T1000 (cell line): ENCODE measurements at places on chromosomes 6 and 20.

DNA sequence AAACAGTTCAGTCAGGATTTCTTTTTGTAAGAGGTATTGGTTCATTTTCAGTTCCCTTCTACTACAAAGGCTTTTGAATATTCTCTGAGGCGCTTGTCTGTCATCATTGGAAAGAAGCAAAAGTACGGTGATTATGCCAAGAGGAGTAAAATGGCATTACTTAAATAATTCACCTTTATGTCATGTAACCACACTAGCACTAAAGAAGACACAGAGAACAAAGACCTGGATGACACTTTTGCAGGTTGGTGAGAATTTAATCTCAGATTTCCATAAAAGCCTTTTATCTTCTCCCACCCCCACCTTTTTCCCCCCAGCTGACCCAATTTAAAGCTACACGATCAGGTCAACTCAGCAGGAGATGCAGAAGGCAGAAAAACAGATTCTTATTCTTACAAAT, 451.8 kb downstream of the HACE1 start:
- DNase-seq = no peak

- no peak for DNase-seq
Observed at GRCh38 chr6:47352194-47352920, 42.7 kb upstream of the TNFRSF21 start.

DNA sequence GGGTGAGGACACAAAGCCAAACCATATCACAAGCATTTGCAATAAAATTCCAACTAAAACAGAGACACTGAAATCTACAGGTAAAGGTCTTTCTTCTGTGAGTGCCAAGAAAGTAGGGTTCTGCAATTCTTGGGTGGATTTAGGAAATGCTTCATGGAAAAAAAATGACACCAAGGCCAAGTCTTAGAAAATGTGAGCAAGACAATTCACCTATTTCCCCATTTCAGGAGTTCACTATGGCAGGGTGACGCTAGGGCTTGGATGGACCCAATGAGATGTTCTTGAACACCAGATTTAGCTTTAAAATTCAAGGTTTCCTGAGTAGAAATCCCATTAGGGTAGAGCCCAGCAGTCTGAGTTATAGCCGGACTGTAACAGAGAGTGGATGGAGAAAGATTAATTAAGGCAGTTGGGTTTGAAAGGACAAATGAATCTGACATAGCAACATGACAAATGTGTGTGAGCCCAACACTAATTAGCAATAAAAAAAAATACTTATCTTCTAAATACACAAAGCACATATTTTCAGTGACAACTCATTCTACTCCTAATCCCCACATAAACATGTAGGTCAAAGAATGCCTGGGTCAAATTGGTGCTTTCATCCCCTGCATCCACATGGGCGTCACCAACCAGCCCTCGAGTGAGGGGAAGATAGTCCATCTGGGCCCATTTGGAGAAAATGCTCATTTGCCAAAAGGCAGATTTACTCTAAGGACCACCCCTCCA, 180.4 kb upstream of the JARID2 start:
- no peak for DNase-seq

DNA sequence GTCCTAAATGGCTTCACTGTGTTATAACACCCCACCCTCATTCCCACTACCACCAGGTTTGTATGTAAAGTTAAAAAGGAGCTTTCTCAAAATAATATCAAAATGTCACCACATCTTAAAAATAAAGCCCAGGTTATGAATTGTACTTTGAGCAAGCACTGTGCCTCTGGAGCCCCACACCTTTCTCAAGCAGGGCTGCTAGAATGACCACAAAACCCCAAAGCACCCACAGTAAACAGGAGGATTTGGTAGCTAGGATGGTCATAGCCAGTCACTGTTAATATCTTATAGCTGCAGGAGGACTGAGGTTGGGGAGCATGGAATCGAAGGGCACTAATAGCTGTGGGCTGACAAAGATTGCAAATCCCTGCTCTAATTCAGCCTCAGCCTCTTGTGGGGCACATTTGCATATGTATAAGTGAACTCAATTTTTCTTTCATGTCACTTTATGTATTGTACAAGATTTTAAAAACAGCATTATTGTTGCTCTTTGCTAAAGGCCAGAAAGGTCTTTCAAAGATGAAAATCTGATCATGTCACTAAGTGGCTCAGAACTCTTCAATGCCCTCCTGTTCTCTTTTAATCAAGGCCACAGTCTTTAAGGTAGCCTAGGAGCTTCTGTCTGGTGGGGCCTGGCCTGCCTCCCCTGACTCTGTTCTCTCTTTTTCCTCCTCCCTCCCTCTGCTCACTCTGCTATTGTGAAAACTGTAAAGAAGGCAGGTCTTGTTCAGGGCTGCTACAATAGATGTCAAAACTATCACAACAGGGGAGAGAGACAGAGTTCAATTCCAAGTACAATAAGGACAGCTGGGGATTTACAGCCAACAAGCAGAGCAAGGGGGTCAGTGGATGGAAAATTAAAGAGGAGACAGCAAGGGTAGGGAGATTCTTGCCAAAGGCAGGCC, 101.6 kb downstream of the TMEM200A start:
- DNase-seq = no peak

GRCh38 chr6:43220439-43220951, 8.8 kb downstream of the DNPH1 start:
- DNase-seq = no peak

- DNase-seq = no peak
Observed at GRCh38 chr6:8545336-8545735, 110.0 kb upstream of the SLC35B3 start.

DNA sequence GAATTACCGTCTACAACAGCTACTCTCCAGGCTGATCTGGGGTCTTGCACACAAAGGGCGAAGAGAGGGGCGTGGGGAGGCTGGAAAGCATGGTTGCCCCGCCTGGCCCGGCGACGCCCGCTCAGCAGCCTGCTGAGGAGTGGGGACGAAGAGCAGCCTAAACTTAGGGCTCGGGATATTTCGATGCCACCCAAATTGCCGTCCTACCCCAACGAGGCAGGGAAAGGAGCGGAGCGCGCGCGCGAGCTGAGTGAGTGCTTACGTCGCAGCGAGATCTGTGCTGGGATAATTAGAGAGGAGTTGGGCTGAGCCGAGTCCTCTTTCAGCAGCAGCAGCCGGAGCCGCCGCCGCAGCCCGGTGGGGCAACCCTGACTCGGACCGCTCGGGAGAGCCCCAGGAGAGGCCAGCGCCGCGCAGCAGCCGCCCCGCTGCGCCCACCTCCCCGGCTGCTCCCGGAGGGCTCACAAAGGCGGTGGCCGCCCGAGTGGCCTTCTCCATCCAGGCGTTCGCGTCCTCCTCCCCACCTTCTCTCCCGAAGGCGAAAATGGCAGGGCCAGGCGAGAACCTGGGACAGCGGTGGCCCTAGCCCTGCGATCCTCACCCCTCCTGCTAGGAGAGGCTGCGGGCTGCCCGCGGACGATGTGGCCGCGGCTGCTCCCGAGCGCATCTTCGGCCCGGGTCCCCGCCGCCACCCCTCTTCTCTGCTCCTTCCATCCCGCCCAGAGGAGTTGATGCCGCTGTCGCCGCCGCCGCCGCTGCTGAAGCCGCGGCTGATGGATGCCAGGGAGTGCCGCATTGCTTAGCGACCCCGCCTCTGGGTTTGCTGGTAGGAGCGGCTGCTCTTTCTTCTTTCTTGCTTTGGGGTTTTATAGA, at the start of gene CLVS2:
CLVS2 (plus strand) TSS at position 315 of the 873 bp plus-strand sequence. CDS start 1,543 bp downstream, outside the sequence.
- DNase-seq = peak; percentile 64

DNA sequence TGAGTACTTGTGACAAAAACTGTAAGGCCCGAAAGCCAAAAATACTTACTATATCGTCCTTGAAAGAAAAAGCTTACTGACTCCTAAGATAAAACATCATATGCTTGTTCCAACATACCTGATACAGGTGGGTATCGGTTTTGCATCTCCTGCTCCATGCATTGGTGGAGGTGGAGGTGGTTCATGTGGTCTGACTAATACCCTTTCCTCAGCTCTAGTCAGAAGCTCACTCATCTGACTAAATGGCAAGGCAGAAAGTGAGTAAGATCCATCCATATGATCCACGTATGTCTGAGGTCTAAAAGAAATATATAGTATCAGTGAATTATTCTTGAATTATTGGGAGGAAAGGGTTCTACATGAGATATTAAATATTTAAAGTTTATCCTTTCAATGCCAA, 76.2 kb downstream of the WASF1 start:
- no peak for DNase-seq

DNA sequence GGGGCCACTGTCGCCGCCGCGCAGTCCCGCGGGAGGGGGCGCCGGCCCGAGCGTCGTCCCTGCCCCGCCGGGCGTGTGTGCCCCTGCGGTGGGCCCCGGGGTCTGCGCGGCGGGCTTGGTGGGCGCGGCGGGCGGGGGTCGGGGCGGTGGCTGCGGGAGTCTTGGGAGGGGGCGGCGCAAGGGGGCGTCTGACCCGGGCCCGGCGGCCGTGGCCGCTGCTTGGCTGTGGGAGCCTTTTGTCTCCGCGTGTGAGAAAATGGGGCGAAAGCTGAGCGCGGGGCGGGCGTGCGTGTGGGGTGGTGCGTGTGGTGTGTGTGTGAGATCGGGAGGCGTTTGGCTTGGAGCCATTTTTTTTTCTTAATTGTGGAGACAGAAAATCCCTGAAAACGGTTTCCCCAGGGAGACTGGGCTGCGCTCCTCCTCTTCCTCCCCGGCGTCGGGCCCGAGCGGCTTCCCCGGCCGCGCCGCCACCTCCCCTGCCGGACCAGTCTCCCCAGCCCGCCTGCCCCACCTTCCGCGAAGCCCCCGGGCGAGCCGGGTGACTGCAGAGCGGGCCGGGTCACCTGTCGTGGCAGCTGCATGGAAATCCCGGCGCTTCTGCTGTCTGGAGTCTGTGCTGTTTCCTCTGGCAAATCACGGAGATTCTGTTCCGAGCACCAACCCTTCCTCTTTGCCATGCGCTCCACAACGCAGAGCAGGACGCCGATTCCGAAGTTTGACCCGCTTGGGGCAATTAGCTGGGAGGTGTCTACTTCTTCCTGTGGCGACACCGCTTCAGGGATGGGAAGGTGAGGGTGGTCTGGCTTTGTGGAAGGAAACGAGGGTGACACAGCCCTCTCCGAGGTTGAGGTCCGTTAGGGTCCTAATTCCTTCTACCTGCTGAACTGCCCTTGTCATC, 64.4 kb downstream of the GTF2H5 start:
- DNase-seq = peak; percentile 30

DNA sequence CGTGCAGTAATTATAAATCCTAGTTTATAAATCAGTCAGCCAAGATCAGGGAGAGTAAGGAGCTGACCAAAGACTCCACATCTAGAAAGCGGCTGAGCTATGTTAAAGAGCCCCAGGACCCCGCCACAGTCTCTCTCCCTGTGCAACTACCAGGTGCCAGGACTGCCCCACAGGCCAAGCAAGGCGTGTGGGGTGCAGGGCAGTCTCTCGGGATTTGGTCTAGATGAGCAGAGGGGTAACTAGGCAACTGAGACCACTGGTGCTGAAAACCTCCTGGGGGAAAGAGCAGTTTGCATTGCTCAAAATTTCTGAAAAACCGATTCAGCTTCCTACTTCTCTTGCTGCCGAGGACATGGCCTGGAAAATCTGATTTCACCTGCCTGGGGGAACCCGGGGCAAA, 10.4 kb downstream of the PMEPA1 start:
- no peak for DNase-seq

DNA sequence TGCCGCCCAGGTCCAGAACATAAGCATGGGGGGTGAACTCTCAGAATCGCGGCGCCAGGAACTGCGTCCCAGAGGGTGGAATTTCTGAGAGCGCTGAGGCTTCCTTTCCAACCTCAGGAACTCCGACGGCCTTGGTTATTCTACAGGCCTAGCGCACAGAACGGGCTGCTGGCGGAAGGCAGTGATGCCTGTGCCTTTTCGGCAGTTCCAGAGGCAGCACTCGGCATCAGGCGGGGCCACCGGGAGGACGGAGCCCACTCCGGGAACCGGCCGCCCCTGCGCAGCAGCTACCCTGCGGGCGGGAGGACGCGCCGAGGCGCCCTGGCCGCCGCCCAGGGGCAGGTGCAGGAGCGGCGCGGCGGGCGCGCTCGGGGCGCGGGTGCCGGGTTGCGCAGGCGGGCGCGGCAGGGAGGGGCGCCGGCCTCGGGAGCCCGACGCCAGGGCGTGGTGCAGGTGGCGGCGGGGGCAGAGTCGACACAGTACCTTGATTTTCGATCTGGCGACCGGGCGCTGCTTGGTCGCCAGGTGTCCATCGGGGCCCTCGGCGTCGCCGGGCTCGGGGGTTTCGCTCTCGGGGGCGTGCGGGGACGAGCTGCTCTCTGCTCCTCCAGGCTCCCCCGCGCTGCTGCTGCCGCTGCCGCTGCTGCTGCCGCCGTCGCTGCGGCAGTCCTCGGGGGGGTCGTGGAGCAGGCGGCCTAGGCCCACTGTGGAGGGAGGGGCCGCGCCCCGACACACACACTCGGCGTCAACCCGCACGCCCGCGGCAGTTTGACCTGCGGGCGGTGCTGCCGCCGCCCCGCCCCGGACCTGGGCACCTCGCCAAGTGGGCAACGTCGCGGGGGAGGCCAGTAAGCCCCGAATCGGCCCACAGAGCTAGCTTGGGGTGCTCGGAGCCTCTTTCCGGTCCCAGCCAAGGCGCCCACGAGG, 1.3 kb downstream of the OVOL2 start:
- no peak for DNase-seq

DNA sequence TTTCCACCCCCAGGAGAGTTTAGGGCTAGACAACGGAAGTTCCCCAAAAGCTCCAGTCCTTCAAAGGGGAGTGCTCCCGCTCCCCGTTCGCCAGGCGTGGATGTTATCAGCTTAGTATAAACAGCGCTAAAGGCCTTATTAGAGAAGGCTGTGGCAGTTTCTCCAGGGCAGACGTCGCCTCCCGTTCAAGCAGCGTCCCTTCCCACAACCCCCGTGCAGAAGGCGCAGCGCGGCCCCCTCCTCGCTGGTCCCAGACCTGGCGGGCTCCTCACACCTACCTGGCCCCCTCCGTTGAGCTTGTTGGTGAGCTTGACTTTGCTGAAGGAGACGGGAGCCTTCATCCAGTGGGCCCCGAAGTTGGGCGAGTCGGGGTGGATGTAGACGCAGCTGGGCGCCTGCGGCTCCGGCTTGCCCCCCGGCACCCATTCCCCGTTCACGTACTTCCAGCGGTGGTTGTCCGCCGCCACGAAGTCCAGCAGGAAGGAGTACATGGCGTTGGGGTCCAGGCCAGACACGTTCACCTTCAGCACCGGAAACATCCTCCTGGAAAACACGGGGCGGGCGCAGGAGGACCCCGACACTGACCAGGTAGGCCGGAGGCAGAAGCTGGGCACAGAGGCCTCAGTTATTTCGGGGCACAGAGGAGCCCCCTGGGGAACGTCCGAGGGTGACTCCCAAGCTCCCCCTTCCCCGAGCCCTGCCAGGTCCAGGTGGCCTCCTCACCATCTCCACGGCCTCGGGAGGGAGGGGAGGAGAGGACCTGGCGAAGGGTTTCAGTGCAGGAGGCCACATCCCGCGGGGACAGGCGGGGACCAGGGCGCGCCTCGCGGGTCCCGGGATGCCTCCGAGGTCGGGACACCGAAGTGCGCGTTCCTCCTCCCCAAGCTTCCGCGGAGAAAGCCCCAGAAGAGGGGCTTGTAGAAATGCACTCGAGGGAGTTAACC, 1.1 kb downstream of the TBXT start:
- DNase-seq = no peak

- DNase-seq = peak; percentile 38
Observed at GRCh38 chr6:158818581-158819212, 471 bp downstream of the EZR start.

- DNase-seq = no peak
Observed at GRCh38 chr6:118382126-118382525, 166.0 kb upstream of the PLN start.

- DNase-seq = no peak
Observed at GRCh38 chr6:170234419-170234818, 56.5 kb downstream of the DLL1 start.

GRCh38 chr6:127146932-127147331, 28.5 kb downstream of the RSPO3 start:
- peak; percentile 41 for DNase-seq
